Gastroesophageal sphincter (tissue), 4 donors: ENCODE measurements at places on chromosomes 3 and 15. TPM values are rescaled to one million over a fixed set of nuclear protein-coding genes. Genes with fewer than 3 reads are reported as not detected.

DNA sequence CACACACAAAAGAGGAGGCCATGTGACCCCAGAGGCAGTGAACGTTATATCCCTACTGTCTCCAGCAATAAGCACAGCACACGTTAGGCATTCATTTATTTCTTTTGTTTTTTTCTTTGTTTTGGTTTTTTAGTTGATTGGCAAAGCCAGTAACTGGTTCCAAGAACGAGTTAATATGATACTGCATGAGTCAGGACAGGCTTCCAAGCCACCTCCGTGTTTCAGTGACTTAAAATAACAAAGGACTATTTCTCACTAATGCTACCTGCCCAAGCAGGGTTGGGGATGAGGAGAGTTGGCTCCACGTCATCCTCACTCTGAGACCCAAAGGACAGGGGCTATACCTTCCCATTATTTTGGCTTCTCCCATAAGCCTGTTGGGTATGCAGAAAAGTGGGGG, 130.5 kb downstream of the ST8SIA2 start:
- no peak for ATAC-seq

GRCh38 chr15:57167821-57168395, 208.4 kb upstream of the CGNL1 start:
- ATAC-seq = no peak

DNA sequence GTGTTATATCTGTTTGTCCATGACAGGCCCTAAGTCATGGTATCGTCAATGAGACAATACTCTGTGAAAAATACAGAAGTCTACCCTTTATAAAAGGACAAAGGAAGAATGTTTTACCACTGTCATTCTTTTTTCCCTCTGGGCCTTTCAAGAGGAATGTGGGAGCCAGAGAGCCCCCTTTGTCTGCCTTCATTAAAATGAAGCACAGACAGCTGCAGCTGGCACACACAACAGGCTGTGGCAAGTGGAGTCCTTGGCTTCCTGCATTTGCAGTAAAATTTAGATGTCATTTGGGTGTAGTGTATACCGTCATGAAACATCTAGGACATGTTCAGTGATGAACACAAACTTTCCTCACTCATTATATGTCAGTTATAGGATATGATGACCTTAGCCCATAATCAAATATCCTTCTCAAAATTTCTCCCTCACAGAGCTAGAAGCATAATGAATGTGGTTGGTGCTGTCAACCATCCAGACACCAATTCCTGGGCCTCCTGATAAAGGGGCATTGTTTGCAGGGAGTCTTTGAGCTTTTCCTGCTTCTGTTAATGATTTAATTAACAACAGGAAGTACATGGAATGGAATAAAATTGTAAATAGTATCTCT, 76.4 kb downstream of the DHX36 start:
- no peak for ATAC-seq

DNA sequence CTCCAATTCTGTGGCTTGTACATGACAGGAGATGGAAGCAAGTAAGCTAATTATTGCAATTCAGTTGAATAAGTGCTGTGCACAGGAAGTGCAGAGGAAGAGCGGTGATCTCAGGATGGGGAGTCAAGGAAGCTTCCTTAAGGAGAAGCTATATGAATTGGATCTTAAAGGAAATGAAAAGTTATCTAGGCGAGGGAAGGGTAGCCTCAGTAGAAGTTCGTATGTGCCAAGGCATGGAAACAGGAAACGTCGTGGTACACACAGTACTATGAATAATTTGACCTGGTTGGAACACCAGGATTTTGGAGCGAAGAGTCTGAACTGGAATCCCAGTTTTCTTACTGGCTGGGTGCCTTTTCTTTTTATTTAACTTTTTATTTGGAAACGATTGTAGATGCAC, 39.3 kb downstream of the ST6GAL1 start:
- ATAC-seq = peak; percentile 42

DNA sequence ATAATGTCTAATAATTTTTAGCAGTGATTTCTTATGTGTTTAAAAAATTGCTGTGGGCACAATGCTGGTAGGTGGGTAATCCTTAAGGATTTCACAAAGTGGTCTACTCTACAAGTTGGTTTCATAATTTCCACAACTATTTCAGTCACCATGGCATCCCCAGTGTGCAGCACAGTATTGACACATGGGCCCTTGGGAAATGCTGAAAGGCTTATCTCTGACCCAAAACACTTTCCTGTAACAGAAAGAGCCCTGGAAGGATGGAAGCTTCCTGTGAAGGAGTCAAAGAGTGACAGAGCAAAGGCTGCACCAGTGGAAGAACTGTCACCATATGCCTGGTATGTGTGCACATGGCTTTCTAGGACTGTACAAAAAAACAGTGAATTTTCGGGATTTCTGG, 153.7 kb downstream of the ANO10 start:
- ATAC-seq = no peak

GRCh38 chr15:67107014-67107812, 41.8 kb downstream of the SMAD3 start:
- peak; percentile 79 for ATAC-seq

DNA sequence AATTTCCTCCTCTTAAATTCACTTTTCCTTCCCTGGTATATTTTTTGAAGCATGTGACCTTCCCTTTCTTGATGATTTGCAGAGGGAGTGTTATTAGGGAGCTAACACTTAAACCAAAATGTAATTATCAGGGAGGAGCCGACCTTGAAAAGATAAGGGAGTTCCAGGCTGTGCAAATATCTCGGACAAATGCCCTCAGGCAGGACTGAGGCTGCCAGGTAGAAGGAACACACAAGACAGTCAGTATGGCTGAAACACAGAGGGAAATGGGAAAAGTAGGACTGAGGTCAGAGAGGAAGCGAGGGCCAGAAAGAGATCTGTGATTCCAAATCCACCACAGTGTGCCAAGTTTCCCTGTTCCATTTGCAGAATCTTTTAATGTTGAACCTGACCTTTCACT, 221.0 kb downstream of the CNTN3 start:
- ATAC-seq = no peak

DNA sequence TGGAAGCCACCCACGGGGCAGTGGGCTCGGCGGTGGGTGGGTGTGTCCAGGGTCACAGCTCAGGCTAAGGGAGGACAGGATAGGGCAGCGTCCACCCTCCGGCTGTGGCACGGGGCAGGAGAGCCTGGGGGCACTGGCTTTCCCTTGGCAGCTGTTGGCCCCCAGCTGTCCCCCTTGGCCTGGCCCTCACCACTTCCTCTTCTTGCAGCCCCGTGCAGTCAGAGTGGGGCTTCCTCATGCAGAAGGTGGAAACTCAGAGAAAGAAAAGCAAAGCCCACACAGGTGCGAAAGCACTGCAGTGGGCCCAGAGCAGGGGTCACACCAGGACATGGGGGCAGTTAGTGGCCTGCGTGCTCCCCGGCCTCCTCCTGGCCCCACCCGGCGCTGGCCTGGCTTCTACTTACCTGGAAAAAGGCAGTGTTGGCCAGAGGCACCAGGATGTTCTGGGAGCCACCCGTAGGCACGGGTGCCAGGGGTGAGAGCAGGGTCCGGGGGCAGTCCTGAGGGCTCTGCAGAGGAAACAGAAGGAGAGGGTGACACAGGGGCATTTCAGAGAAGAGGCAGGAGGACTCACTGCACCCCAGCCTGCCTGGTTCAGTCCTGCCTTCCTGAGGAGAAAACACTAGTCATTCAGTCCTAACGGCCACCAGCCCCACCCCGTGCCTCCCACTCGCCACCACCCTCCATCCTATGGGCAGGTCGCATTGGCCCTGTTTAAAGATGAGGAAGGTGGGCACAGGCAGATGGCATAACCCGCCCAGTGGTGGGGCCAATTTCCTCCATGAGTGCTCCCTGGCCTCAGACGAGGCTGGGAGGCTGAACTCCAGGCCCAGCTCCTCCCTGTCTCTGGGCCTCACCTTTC, 28.3 kb downstream of the PLXND1 start:
- ATAC-seq = peak; percentile 44

GRCh38 chr3:144652573-144652972, 681.0 kb downstream of the DIPK2A start:
- ATAC-seq = no peak

GRCh38 chr15:95567686-95568085, 762.8 kb upstream of the NR2F2 start:
- no peak for ATAC-seq

The FAM81A gene
- total RNA-seq = 1.2 TPM
